ENCODE measurements at places on chromosomes 2 and 18.

- DNase-seq = no peak
Observed at GRCh38 chr2:108905176-108905575, 83.8 kb downstream of the EDAR start.

DNA sequence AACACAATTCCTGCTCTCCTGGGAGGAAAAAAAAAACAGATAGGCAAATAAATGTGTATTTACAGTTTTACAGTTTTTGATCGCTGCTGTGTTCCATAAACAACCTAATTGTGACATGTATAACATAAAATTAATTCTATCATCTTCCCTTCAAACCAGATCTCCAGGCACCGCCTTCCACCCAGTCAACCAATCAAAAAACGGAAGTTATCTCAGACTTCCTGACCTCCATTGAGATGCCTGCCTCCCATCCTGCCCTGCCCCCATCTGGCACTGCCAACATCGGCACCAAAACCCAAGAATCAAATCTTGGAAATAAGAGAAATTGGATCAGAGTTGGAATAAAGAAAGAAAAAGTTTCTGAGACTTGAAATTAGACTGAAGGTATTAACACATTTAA, 3.1 kb upstream of the RIOK3 start:
- DNase-seq = no peak

GRCh38 chr18:73318739-73319479, 451.1 kb upstream of the NETO1 start:
- no peak for DNase-seq

DNA sequence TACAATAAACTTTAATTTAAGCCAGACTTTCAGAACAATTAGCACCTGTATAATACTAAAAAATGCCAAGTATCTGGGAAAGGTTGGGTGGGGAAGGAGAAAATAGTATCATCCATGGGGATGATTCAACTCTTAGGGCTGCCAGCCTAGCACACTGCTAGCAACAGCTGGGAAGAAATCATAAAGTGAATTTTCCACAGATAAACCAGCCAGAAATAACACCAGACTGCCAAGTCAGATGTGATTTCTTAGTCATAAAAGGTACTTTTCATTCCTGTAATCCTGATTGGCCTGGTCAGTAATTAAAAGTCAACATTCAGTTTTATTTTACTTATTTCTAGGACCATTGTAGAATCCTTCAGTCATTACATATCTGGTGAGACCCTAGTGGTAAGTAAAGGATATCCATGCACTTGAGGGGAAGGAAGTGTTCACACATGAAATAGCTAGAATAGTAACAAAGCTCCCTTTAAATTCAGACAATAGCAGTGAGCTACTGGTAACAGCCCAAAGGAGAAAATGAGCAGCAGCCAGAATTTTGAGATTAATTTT, 59.4 kb downstream of the LIMS1 start:
- DNase-seq = no peak

DNA sequence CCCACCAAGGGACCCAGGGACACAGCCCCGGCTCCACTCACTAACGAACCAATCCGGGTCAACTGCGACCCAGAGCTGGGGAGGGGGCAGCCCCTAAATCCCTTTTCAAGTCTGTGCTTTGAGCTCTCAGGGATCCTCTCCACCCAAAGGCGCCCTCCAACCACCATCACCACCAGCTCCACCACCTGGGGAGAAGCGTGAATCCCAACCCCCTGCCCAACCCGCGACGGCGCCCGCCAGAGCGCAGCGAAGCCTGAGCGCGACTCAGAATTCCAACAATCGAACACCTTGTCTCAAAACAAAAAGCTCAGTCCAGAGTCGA, 497 bp downstream of the DSC3 start:
- no peak for DNase-seq

DNA sequence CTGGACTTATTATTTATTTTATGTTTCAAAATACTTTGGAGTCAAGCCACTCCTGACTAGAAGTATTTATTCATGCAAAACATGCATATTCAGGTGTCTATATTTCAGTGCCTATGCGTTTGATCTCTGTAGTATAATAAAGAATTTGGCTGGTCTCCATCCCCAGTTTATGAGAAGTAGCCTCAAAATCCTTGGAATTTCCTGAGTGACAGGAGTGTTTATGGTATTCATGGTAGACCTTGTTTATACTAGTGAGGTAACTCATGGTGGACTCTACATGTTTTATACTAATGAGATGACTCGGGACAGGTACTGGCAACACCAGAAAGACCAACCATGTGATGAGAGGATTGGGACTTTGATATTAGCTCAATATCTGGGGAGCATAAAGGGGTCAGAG, 43.9 kb upstream of the CSRNP3 start:
- no peak for DNase-seq

GRCh38 chr18:12703664-12704063, 822 bp downstream of the PSMG2 start:
- no peak for DNase-seq

DNA sequence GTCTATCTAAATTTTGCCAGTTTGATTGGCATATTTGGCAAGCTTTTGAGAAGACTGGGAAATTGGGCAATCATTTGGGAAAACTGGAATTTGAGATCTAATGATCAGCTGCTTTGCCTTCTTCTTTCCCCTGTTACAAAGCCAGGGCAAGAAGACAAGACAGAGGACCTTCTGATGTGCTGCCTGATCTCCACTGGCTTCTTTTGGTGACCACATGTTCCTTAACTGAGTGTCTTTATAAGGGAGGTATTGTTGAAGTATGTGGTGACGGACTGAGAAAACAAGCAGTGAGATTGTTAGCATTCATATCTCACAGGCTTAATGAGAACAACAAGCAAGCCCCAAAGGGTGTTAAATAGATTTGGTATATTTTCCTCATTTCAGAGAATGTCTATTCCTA, 175.8 kb downstream of the SLC8A1 start:
- no peak for DNase-seq
